ENCODE measurements at places on chromosomes 5 and 9.

GRCh38 chr5:82274343-82275211 lies 3.6 kb downstream of the RPS23 start:
- no peak for DNase-seq

GRCh38 chr5:158942217-158942616 lies 157.5 kb downstream of the EBF1 start:
- no peak for DNase-seq

DNA sequence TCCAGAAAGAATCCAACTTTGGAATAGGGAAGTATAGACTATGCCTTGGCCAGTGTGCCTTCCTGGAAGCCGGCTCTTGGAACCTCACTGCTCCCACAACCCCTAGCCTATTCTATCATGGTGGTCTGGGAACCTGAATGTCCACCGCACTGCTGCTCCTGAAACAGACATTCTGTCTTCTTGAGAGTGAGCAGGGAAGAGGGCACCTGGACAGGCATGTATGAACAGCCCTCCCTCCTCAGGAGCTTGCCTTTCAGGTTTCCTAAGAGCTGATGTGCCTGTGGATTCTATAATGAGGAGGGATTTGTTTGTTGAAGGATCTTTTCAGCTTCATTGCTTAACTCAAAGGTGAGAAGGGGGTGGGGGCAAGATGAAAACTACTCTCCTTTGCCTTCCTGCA lies 55.1 kb upstream of the XPA start:
- DNase-seq = no peak

GRCh38 chr5:1108023-1108864 lies 3.6 kb downstream of the SLC12A7 start:
- DNase-seq = no peak

DNA sequence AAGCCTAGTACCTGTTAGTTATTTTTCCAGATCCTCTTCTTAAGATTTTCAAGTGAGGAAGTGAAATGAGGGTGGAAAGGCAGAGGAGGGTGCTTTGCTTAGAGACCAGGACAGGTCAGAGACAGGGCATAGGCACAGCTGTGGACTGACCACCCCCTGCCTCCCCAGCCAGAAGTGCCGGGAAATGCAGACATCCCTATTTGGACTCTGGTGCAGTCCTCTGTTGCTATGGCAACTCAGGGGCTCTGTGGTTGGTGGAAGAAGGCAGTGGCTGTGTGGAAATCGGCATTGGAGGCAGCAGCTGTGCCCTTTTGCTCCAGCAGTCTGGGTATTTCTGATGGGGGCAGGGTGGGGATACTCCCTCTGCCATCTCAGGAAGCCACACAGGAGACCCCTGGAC lies 43.3 kb upstream of the NDFIP1 start:
- DNase-seq = no peak

DNA sequence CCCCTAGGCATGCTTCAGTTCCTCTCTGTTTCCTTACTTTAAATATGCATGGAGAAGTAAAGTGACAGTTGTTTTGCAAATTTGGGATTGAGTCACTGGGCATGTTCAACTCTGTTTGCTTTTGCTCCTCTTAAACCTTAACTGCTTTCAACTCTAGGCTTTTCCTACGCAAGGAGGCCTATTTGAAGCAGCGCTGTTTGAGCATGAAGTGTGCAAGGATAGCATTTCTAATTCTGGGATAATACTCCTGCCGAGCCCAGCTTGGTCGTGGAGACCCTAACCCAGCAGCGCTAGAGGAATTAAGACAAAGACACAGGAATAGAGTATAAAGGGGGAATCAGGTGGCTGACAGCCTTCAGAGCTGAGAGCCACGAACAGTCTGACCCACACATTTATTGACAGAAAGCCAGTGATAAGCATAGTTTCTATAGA lies 803.4 kb upstream of the CDH10 start:
- no peak for DNase-seq

DNA sequence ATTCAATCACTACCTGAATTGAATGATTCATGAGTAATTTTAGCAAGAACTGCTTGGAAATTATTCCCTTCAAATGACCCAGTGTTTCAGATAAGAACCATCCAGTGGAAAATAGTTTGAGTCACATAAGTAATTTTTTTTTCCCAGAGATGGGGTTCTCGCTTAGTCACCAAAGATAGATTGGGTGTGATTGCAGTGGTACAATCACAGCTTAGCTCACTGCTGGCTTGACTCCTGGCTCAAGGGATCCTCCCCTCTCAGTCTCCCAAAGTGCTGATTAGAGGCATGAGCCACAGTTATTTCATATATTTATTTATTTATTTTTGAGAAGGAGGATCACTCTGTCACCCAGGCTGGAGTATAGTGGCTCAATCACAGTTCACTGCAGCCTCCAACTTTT lies 574.5 kb upstream of the ARRDC3 start:
- DNase-seq = no peak

GRCh38 chr9:110357505-110357904 lies 19.8 kb upstream of the TXNDC8 start:
- no peak for DNase-seq

- no peak for DNase-seq
Observed at GRCh38 chr5:29462241-29462640, 1731.2 kb upstream of the CDH6 start.
